ENCODE measurements at places on chromosomes 13 and 19.

- no peak for DNase-seq
Observed at GRCh38 chr13:40502236-40502635, 164.2 kb downstream of the FOXO1 start.

GRCh38 chr19:2016041-2016807 lies 710 bp upstream of the BTBD2 start:
- DNase-seq, result peak; percentile 45

DNA sequence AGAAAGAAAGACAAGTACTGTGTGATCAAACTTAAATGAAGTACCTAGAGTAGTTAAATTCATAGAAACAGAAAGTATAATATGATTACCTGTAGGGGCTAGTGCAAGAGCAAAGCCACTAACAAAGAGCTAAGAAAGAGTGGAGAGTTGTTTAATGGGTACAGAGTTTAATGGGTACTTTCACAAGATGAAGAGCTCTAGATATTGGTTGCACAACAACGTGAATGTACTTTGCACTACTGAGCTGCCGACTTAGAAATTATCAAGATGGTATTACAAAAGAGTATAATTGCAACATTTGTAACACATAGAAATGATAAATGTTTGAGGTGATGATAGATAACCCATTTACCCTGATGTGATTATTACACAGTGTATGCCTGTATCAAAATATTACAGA lies 140.3 kb upstream of the GPC6 start:
- DNase-seq, result no peak

GRCh38 chr19:670609-671075 lies 5.5 kb upstream of the FSTL3 start:
- no peak for DNase-seq

- no peak for DNase-seq
Observed at GRCh38 chr13:38024431-38024830, 154.9 kb upstream of the TRPC4 start.

GRCh38 chr19:55145232-55145631 lies 3.8 kb downstream of the TNNT1 start:
- no peak for DNase-seq

DNA sequence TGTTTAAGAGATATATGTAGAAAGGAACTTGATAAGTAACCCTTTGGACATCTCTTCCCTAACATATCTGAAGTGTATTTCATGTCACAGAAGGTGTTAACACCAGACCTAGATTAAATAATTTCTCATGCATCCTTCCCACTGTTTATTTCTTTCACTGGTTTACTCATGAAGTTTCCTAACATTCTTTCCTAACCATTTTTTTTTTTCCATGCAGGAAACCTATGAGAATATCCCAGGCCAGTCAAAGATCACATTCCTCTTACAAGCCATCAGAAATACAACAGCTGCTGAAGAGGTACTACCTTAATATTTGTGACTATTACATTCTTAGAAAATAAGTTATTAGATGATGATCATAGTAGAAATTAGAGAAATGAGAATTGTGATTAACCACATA lies 28.8 kb downstream of the IPO5 start:
- no peak for DNase-seq

- DNase-seq, result no peak
Observed at GRCh38 chr19:49110567-49110966, 3.6 kb upstream of the LIN7B start.

DNA sequence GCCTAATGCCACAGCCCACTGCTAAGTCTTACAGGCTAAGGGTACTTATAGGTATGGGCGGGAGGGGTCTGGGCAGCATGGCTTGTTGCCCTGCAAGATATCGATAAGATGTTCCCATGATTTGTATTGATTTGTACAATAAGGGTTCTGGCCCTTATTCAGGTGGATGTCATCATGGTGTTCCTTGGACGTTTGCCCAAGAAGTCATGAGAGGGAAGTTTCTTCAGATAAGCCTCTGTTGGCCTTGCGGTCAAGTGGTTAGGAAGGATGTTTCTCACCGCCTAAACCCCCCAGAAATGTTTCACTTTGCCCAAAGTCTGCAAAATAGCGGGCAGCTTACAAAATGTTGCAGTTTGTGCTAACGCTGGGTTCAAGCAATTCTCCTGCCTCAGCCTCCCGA lies 7.3 kb downstream of the PARP4 start:
- DNase-seq, result no peak

DNA sequence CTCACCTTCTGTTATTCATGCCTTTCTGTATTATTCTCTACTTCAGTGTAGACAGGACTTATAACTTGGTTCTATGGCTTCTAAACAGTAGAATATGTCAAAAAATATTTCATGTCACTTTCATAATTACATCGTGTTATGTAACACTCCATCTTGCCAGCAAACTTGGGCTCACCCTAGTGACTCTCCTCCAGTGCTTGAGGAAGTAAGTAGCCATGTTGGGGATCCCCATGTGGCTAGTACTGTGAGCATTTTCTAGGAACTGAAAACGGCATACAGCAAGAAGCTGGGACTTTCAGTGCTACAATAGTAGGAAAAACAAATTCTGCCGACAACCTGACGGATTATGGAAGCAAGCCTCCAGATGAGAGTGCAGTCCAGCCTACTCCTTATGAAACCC lies 495.6 kb downstream of the SLITRK6 start:
- DNase-seq, result no peak

DNA sequence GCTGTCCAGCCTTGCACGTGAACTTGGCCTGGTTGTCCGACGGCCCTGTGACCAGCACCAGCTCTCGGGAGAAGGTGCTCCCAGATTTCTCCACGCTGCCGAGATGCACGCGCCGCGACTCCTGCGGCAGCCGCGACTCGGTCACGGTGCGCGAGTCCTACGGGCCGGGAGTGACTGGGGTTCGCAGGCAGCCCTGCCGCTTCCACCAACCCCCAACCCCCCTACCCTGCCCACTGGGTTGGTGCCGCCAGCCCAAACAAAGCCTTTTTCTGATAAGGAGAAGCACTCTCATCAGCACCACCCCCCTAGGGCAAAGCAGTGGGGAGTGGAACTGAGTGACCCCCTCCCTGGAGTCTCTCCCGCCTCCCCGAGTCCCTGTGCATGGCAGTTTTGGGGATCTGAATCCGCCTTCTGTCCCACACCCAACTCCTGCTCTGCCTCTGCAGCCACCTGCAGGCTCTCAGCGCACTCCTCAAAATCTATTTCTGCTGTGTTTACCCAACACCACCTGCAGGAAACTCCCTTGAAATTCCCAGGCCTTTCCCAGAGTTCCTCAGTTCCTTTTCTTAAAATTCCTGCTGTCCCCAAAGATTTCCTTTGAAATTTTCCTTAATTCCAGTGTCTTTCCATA lies 6.2 kb downstream of the NPHS1 start:
- DNase-seq, result no peak

DNA sequence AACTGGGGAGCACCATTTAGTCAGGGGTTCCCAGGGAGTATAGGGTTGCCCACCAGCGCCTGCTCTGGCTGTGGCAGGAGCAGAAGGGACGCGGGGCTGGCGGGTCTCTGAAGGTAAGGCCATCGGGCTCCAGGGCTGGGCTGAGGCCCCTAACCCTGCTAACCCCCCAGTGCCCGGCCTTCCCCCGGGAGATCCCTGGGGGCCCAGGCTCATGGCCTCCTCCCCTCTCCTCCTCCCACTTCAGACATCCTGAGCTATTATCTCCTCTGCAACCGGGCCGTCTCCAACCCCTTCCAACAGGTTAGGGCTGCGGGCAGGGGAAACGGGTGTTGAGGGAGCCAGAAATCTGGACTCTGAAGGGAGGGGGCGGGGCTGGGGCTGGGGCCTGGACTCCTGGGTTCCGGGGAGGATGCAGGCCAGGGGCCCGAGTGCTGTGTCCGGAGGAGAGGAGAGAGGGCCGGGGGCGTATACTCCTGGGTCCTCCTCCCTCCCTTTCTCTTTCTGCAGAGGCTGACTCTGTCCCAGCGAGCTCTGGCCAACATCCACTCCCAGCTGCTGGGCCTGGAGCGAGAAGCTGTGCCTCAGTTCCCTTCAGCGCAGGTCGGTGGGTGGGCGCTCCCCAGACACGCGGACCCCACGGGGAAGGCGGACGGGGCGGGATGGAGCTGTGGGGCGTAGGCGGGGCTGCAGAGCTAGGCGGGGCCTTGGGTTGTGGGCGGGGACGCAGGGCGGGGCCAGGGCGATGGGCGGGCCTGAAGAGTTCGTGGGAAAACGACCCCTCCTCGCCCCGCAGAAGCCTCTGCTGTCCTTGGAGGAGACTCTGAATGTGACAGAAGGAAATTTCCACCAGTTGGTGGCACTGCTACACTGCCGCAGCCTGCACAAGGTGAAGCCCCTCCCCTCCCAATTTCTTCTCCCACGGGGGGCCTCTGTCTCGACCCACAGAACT lies 15.3 kb downstream of the TTYH1 start:
- no peak for DNase-seq

GRCh38 chr13:42594481-42595252 lies 20.7 kb downstream of the TNFSF11 start:
- DNase-seq, result peak; percentile 71

- no peak for DNase-seq
Observed at GRCh38 chr19:18083929-18084684, 2.6 kb downstream of the IL12RB1 start.

GRCh38 chr13:51444922-51445321 lies 7.9 kb downstream of the INTS6 start:
- no peak for DNase-seq

GRCh38 chr13:106835477-106835876 lies 267.5 kb upstream of the ARGLU1 start:
- no peak for DNase-seq

DNA sequence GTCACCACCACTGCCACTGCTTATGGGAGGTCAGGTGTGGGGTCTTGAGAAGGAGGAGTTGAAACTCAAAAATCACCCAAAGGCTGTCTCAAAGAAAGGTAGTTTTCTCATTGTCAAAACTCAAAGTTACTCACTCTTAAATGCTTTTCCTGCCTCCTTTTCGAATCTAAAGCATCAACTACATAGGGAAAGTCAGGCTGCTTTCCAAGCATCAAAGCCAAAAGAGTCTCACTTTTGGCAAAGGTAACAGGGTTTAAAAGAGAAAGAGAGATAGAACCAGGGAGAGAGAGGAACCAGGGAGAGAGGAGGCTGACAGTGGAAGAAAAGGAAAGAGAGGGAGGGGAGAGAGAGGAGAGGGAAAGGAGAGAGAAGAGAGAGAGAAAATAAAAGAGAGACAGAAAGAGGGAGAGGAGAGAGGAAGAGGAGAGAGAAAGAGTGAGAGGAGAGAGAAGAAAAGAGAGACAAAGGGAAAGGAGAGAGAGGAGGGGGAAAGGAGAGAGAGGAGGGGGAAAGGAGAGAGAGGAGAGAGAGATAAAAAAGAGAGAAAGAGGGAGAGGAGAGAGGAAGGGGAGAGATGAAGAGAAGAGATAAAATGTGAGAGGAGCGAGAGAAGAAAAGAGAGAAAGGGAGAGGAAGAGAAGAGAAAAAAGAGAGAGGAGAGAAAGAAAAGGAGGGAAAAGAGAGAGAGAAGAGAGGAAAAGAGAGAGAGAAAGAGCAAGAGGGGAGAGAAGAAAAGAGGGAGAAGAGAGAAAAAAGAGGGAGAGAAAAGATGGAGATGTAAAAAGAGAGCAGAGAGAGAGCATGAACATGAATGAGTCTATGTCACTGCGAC lies 262.0 kb upstream of the TSHZ3 start:
- no peak for DNase-seq

- DNase-seq, result no peak
Observed at GRCh38 chr13:38952827-38953226, 37.8 kb downstream of the STOML3 start.

DNA sequence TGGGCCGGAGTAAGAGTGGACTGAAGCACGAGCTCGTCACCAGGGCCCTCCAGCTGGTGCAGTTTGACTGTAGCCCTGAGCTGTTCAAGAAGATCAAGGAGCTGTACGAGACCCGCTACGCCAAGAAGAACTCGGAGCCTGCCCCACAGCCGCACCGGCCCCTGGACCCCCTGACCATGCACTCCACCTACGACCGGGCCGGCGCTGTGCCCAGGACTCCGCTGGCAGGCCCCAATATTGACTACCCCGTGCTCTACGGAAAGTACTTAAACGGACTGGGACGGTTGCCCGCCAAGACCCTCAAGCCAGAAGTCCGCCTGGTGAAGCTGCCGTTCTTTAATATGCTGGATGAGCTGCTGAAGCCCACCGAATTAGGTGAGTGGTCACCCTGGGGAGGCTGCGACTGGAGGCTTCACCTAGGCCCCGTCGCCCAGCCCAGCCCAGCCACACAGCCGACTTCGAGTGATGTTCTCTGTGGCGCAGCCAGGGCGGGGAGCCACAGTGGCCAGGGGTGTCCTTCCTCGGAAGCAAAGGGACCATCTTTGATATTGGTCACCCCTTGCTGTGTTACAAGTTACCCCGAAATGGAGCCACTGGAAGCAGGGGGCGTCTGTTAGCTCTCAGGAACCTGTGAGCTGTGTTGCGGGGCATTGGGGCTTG lies 5.6 kb downstream of the PIAS4 start:
- no peak for DNase-seq

DNA sequence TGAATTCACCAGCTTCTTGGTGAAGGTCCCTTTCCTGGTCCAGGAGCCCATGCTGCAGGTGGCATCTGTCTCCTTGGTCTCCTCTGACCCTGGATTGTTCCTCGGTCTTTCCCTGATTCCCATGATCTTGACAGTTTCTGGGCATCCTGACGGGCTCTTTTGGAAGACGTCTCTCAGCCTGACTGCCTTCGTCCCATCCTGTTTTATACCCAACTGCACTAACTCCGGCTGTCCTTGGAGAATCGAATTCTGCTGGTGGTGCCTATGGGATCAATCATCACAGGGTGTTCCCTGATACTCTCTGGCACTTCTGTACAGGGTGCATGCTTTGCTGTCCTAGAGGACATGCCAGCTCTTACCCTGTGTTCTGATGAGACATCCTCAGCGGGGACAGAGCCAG lies 19.1 kb downstream of the CERS1 start:
- no peak for DNase-seq

- DNase-seq, result no peak
Observed at GRCh38 chr13:113668491-113668971, 1.5 kb downstream of the GRK1 start.

- no peak for DNase-seq
Observed at GRCh38 chr19:40358773-40359172, 10.3 kb downstream of the PLD3 start.

DNA sequence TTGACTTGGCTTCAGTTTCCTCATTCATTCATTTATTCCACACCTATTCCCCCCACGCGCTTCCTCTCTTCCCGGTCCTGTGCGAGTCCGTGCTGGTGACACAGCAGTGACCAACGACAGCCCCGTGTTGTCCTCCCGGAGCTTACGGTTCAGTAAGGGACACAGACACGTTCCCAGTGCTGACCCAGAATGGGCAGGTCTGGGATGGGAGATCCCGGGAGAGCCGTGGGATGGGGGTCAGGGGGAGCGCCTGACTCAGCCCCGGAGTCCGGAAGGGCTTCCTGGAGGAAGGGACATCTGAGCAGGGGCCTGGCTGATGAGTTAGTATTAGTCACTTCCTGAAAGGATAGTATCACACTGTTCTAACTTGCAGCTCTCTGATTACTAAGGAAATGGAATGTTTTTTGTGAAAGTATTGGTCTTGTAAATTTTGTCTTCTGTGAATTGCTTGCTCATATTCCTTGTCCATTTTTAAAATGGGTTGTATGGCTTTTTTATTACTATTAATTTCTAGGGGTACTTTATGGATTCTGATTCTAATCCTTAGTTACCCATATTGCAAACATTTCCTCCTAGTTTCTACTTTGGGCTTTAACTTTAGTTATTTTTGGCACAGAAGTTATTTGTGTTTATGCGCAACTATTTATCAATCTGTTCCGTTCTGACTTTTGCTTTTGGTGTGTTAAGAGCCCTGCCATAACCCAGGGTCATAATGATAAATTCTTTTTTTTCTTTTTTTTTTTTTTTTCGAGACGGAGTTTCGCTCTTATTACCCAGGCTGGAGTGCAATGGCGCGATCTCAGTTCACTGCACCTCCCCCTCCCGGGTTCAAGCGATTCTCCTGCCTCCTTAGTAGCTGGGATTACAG lies 708 bp upstream of the ERCC1 start:
- no peak for DNase-seq
